ENCODE measurements at places on chromosomes 12 and 14. TPM values are rescaled to one million over a fixed set of nuclear protein-coding genes. Genes with fewer than 3 reads are reported as not detected.

Gene SERPINA12
- total RNA-seq = not detected

Gene RASSF9
- total RNA-seq = not detected

Gene BDKRB1
- not detected for total RNA-seq

Gene AGAP2
- 29.9 TPM for total RNA-seq

Gene RNASE3
- total RNA-seq = not detected

Gene CLEC2D
- total RNA-seq = 340 TPM

Gene NFATC4
- 1.5 TPM for total RNA-seq

Gene HOXC6
- not detected for total RNA-seq

Gene KRT8
- not detected for total RNA-seq

Gene CCDC198
- total RNA-seq = not detected

Gene KRT73
- total RNA-seq = not detected

Gene ARHGAP9
- total RNA-seq = 116 TPM

Gene GPD1
- total RNA-seq = 0.70 TPM

Gene LRRC43
- total RNA-seq = 0.18 TPM

Gene NRXN3
- not detected for total RNA-seq

Gene PPP1R1A
- total RNA-seq = not detected

Gene CLEC1B
- not detected for total RNA-seq

Gene LRRIQ1
- total RNA-seq = not detected

Gene OAS2
- total RNA-seq = 40.1 TPM

Gene RNASE1
- total RNA-seq = 3.5 TPM

Gene SDR9C7
- total RNA-seq = not detected

Gene TDRD9
- total RNA-seq = 0.44 TPM

Gene CLEC12A
- not detected for total RNA-seq

Gene EIF2S3B
- total RNA-seq = 2.2 TPM

Gene MYF5
- not detected for total RNA-seq

Gene SAMD15
- 0.83 TPM for total RNA-seq

Gene PCED1B
- 52.8 TPM for total RNA-seq

Gene TRPV4
- total RNA-seq = not detected

Gene MYBPC1
- not detected for total RNA-seq

Gene SERPINA3
- not detected for total RNA-seq

Gene PLEKHD1
- 0.11 TPM for total RNA-seq

Gene OGFOD2
- total RNA-seq = 27.7 TPM

Gene AVPR1A
- not detected for total RNA-seq

Gene SPX
- total RNA-seq = 0.64 TPM

Gene SPTB
- total RNA-seq = 0.18 TPM

Gene PRH1
- 8.6 TPM for total RNA-seq

Measured in CD8-positive, alpha-beta memory T cell (primary cell).